Tongue (tissue), 3 donors: ENCODE measurements at places on chromosomes 4 and X.

GRCh38 chrX:134501941-134502340, 42.0 kb downstream of the HPRT1 start:
- no peak for DNase-seq

GRCh38 chrX:11758400-11759171, 549 bp downstream of the MSL3 start:
- DNase-seq, result peak; percentile 92

DNA sequence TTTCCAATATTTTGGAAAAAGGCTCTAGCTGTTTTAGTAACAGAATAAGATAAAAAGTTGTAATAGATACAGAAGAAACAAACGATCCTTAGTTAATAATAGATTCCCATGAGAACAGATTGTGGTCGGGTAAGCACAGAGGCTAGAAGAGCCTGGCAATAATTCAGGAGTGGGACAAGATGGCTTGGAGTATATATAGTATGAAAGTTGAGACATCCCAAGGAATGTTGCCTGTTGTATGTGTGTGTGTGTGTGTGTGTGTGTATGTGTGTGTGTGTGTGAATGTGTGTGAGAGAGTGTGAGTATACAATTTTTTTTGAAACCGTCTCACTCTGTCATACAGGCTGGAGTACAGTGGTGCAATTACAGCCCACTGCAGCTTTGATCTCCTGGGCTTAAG, 150.7 kb downstream of the PDGFC start:
- DNase-seq, result peak; percentile 60

- no peak for DNase-seq
Observed at GRCh38 chr4:112857461-112857860, 192.0 kb upstream of the ANK2 start.

DNA sequence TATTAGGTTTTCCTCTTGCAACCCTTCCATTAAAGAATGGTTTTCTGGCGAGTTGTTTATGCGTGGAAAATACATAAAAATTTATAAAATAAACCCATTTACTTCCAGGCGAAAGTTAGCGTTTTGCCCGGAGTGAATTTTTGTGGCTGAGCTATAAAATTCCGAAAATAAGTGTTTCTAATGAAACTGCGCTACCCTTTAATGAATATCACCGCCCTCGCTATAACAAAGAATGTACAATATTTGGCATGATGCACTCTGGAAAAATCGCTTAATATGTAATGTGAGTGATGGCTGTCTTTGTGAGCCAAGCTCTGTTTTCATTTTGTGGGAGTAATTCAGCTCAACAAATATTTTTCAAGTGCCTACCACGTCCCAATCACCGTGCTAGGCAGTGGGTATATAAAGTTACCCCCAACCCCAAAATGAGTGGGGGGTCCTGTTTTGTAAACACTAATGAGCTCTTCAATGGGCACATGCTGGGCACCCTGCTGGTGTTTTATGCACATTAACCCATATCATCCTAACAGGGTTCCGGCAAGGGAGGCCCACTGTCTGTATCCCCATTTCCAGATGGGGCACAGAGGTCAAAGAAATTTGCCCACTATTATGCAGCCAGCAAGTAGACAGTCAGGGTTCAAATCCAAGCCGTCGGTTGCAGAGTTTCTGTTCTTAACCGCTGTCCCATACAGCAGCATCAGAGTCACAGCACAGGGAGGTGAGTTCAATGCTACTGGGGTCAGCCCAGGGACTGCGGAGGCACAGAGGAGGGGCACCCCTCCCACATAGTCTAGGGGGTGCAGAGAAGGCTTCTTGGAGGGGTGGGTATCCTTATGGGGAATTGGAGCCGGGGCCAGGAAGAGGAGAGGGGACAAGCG, 65.7 kb upstream of the STX18 start:
- no peak for DNase-seq

- no peak for DNase-seq
Observed at GRCh38 chrX:54776987-54777672, 20.9 kb downstream of the ITIH6 start.

GRCh38 chrX:131792356-131792749, 230.7 kb upstream of the STK26 start:
- DNase-seq, result no peak

DNA sequence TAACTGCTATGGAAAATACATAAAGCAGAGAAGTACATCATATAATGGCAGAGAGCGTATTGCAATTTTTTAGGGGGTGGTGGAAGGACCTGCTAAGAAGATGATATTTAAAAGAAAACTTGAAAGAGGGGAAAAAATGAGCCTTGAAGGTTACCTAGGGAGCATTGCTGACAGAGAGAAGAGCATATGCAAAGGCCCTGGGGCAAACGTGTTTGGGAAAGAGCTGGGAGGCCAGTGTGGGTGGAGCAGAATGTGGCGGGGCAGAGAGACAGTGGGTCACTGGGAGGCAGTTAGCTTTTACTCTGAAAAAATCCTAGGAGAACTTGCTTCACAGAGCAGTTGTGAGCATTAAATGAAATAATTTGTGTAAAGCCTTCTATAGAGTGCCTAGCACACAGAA, 157.0 kb downstream of the SHROOM3 start:
- DNase-seq, result no peak

DNA sequence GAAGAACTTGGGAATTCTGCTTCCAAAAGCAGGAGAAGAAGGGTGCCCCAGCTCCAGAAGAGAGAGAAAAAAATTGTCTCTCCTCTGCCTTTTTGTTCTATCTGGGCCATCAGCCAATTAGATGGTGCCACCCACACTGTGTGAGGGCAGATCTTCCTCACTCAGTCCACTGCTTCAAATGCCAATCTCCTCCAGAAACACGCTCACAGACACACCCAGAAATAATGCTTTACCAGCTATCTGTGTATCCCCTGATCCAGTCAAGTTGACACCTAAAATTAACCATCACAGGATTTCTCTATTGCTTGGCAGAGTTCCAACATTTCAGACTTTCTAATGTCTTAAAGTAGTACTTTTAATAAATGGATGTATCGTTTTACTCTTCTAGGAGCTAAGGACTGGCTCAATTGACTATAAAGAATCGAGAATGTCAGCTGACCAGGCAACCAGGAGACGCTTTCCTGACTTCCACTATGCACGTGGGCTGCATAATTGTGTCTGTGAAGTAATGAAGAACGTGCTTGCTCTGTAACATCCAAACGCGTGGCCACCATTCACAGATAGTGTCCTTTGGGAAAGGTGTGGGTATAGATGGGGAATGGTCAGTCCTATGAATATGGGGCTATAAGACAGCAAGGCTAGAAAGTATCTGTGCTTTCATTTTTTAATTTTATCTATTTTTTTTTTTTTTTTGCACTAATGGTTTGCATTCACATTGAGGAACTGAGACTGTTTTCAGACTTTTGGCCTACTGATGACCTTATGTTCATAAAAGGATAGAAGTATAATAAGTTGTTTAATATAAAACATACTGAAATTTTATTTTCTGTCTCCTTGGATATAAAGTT, 9.9 kb upstream of the SMIM20 start:
- DNase-seq, result peak; percentile 36

GRCh38 chr4:85407546-85407945, 67.4 kb upstream of the ARHGAP24 start:
- DNase-seq, result no peak

GRCh38 chr4:10205223-10205622, 88.6 kb upstream of the WDR1 start:
- no peak for DNase-seq

GRCh38 chr4:70728091-70728490, 6.3 kb downstream of the RUFY3 start:
- no peak for DNase-seq

DNA sequence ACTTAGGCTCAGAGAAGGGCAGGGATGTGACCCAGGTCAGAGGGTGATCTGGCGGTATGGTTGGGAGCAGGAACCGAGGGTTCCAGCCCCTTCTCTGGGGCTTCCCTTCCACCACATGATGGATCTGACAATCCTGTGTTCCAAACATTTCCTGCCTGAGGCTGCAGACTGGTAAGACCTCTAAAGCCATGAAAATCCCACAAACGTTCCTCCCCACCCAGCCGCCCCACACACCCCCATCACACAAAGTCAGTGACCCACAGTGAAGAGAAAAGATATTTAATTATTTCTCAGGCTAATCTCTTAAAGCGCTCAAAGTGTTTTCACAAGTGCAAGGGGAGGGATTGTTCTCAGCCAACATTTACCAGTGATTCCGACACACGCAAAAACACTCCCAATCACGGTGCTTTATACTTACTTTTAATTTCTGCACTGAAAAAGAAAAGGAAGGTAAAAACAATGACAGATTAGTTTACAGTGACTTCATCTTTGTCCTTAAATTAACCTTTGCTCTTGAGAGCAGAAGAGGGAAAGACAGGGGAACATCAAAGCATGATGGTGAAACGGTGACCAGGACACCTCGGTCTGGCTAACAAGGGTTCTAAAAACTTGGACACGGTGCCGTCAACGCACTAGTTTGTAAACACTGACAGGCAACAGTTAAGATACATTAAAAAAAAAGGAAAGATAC, 42.4 kb downstream of the WDR1 start:
- DNase-seq, result no peak

DNA sequence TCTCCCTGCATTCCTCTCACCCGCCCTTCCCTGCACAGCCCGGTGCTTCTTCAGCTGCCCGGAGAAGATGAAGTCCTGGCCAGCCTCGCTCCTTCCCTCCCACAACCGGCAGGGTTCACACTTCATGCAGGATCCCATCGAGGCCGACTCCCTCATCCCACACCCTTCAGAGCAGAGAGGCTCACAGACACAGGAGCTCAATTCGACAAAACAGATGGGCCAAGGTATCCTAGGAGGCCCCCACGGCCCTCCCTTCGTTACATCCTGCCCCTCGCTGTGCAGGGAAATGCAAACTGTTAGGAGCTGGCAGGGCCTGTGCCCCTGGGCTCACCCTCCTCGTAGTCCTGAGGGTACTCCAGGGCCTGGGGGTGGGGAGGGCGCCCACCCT, 238.1 kb downstream of the DHRSX start:
- no peak for DNase-seq

DNA sequence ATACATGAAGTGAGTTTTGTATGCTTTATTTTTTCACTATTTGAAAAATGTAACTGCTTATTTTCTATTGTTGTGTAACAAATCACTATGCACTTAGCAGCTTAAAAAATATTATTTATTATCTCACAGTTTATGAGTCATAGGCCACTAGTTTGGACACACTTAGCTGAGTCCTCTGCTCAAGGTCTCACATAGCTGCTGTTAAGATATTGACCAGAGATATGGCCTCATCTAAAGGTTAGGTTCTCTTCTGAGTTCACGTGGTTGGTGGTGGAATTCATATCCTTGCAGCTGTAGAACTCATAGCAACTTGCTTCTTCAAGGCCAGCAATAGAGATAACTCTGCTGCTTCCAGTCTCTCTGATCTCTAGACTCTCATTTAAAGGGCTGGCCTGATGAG, 534.4 kb downstream of the SPRY1 start:
- DNase-seq, result no peak

DNA sequence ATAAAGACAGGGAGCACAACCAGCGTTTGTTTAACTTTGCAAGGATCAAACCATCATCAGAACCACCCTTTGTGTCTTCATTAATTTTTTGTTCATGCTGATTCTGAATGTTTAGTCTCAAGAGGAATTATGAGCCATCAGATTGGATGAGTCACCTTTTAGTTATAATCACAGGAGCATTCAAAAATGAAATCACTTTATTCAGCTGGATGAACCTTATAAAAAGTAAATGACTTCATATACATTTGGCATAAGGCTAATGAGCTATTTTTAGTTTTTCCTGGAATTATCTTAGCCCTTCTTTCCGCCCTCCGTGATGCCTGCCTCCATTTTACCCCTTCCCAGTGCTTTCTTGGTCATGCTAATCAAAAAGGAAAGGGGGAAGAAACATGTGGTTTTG, 103.6 kb downstream of the SORBS2 start:
- DNase-seq, result peak; percentile 31

DNA sequence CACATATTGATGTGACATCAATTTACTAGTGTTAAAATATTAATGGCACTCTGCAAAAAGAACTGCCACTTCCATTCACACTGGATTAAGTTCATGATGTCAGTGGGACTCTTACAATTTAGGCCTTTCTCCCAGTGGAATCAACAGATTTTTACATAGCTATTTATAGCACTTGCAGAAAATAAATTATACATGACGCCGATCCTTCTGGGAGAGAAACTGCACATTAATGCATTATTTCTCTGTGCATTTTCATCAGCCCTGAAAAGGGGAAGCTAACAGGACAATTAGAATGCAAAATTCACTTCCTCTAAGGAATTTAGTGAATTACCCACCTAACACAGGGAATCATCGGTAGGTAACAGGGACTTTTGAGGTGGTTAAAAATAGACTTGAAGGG, 15.7 kb downstream of the LGI2 start:
- DNase-seq, result no peak

- DNase-seq, result no peak
Observed at GRCh38 chr4:40427128-40427527, 92.0 kb downstream of the CHRNA9 start.
